ENCODE measurements at places on chromosomes 5 and 9.

DNA sequence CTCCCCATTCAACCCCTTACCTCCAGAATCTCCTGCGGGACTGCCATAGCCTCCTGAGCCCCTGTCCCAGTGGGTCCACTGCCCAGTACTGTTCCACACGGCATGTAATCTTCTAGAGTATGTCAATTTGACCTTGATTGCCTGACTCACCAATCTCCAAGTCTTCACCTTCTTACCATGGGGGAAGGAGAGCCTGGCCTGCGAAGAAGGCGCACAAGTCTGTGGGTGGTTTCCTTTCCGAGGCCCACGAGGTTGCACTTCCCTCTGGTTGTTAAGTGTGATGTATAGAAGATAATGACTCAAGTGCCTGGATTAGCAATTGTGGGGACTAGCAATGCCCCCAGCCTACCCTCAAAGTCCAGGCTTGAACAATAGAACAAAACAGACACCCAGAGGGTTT, 8.1 kb upstream of the TENT4A start:
- DNase-seq, result no peak

GRCh38 chr5:130111746-130112145, 207.5 kb downstream of the CHSY3 start:
- no peak for DNase-seq

DNA sequence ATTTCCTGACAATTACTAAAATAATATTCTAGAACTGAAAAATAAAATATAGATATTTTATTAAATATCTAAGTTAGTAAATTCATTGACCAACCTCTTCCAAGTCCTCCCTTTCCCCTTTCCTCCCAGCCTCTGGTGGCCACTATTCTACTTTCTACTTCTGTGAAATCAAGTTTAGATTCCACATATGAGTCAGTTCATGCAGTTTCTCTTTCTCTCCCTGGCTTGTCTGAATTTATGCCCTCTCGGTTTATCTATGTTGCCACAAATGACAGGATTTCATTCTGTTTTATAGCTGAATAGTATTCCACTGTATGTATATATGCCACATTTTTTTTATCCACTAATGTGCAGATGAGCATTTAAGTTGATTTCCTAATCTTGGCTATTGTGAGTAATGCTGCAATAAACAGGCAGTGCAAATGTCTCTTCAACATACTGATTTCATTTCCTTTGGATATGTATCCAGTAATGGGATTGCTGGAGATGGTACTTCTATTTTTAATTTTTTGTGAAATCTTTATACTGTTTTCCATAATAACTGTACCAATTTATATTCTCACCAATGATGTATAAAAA, 52.3 kb downstream of the WDR36 start:
- no peak for DNase-seq

DNA sequence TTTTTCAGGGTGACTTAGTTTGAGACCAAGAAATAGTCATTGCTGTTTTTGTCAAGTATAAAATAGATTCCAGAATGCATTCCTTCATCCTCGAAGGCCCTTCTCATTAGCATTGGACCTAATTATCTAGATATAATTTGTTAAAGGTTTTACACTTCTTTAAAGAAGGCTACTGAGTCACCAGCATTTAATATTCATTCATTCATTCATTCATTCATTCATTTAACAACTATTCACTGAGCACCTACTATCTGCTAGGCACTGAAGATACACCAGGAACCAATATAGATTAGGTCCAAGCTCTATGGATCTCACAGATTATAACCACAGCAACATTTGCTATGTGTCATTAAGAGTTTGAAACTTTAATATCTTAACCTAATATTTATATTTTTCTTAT, 11.1 kb upstream of the REEP5 start:
- no peak for DNase-seq

DNA sequence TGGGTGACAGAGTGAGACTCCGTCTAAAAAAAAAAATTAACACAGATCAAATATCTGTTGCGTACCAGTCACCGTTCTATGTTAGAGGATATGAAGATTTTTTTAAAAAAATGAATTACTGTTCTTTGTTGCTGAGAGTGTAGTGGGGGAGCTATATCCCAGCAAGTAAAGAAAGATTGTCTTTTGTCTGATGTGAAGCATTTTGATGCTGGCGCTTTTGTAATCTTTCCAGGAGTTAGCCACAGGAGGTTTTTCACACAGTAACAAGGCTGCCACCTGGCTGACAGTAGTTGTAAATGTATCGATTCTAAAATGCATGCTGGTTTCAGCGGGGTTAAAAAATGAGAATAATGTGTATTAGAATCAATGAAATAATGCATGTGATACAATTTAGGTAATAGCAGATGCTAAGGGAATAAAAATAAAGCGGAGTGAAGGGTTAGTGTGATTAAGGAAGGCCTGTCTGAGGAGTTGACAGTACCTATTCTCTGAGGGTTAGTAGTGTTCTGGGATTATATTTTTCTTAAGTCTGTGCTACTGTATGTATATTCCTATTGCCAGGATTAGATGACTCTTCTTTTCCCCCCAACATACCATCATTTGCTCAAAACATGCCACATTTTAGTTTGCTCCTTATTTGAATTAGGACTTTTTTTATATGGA, 3.4 kb downstream of the LMNB1 start:
- DNase-seq, result peak; percentile 87

DNA sequence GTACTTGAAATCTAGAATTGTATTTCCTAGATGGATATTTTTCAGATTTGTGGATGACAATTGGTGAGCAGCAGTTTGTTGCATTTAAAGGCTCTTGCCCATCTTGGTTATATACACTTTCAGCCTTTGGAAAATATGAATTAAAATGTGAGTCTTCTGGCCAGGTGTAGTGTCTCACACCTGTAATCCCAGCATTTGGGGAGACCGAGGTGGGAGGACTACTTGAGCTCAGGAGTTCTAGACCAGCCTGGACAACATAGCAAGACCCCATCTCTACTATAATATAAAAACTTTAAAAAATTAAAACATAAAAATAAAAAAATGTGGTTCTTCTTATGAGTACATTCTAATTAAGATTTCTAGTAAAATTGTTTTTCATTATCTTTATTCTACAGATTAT, 102.0 kb downstream of the MTREX start:
- DNase-seq, result no peak

All from SK-MEL-5 (cell line).